ENCODE measurements at places on chromosomes 7 and 10.

- DNase-seq, result no peak
These were observed 20.9 kb downstream of the ANKRD22 start for GRCh38 chr10:88830643-88831268.

DNA sequence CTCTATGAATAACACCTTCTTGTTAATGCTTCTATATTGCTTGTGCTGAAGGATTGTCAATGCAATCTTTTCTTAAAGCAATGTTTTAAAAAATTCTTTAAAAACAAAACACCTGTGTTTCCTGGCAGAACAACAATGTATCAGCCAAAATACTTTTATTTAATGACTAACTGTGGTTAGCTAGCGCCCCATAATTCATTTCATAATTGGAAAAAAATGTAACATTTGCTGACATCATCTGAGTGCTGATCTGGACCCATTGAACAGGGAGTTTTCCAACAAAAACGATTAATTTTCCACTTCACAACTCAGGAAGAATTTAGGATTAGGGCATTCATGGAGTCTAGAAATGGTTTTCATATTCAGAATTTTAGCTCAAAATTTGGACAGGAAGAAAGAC is 137.6 kb upstream of the CDK6 start:
- no peak for DNase-seq

- no peak for DNase-seq
These were observed 24.1 kb downstream of the OR6B1 start for GRCh38 chr7:144024213-144024612.

DNA sequence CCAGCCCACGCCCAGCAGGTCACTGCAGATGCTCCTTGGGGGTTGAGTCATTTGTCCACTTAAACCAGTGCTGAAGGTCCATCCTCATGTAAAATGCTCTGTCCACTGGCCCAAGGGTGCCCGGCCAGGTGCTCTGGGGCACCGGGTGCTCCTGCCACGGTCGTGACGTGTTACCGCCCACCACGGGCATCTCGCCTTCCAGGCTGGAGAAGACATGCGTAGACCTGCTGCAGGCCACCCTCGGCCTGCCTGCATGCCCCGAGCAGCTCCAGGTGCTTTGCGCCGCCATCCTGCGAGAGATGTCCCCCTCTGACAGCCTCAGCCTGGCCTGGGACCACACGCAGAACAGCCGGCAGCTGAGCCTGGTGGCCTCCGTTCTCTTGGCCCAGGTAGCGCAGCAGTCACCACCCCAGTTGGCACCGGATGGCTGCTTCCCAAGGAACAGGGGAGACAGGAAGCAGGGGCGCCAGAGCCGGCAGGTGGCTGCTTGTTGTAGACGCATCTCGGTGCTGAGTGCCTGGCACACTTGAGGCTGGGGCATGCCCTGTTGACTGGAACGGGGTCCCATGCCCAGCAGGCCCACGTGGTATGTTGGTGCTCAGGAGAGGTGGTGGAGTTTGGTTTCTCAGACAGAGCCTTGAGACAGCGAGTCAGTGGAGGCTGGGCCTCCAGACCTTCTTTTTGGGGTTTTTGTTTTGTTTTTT is 6.1 kb downstream of the AP5Z1 start:
- no peak for DNase-seq

DNA sequence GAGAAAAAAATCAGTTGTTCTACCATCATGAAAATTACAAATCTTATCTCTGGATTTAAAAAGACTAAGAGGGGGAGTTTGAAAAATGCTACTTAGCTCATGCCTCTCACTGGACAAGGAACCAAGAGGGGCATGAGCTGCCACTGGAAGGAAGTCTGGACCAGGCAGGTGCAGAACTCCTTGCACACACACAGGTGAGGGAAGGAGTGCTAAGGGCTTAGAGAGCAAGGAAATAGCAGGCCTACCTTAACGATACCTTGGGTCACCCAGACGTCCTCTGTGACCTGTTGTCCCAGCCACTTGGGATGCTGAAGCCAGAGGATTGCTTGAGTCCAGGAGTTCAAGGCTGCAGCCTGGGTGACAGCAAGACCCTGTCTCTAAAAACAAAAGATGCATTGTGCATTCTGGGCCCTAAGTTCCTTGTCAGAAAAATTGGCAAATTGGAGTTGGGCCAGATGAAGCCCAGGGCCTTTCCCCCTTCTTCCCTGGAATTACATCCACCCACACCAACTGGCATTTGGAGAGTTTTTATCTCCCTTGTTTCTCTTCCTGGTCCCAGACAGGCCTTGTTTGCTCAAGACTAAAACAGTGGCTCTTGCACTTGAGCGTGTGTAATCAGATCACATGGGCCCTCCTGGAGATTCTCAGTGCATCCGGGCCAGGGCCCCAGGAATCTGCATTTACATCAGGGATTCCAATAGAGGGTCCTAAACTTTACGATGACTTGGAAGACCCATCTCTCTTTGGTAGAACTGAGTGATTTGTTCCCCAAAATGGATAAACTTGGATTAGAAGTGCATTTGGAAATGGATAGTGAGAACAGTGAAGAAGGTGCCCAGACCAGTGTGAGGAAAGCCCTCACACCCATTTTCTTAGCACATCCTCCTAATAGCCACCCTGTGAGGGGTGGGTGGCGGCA is 3.0 kb downstream of the DDIT4 start:
- no peak for DNase-seq

DNA sequence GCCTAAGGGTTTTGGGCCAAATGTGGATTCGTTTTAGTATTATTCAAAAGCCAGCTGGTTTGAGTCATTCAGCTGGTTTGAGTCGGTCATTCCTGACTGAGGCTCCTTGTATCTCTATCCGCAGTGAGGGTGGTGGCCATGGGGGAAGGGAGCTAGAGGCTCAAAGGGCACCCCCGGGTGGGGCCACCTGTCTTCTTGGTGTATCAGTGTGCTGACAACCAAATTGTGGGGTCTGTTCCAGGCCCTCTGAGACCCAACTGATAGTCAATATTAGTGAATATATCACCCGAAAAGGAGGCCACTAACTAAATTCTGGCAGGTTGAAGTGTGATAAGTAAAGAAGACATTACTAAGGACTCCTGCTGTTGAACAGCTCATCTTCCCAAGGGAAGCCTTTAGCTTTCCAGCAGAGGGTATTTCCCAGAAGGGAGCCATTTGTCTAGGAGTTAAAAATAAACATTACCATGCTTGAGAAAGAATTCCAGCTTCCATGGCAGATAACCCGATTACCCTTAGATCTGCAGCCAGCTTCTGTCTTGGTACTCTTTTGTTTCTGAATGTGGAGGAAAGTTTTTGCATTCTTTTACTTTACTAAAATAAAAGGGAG is 29.9 kb upstream of the DDX50 start:
- DNase-seq, result peak; percentile 47

DNA sequence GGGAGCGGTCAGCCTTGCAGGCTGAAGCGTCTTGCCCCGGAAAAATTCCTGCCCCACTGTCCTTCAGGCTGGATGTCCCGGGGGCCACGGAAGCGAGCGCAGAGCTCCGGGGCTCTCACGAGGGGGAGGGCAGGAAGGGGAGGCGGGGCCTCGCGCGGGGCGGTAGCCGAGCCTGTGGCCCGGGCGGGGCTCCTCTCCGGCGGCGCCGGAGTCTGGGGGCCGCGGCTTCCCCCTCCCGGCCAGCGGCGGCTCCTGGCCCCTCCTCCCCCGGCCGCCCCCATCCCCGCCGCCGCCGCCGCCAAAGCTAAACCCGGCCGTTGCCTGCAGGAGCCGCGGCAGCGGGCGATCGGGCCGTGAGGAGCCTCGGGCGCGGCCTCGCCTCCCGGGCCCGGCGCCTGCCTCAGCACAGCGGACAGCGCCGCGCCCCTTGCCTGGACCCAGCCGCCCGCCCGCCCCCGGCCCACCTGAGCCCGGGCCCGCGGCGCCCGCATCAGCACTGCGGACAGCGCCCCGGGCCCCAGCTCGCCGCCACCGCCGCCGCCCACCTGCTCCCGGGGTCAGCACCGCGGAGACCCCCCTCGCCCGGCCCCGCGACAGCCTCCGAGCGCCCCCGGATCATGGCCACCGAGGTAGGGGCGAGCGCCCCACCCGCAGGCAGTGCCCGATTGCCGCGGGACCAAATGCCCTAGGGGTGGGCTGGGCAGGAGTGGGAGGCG is at the start of gene GOLGA7B:
Gene GOLGA7B, plus strand, starts transcription at position 157 of the 716 bp plus-strand sequence. Its CDS starts 461 bp downstream, at position 618.
- peak; percentile 43 for DNase-seq

- no peak for DNase-seq
These were observed 20.8 kb upstream of the MKI67 start for GRCh38 chr10:128147064-128147463.

GRCh38 chr7:44074349-44074695 is 8.0 kb downstream of the POLM start:
- no peak for DNase-seq

GRCh38 chr10:78286668-78287067 is 253.0 kb downstream of the RPS24 start:
- DNase-seq, result no peak

DNA sequence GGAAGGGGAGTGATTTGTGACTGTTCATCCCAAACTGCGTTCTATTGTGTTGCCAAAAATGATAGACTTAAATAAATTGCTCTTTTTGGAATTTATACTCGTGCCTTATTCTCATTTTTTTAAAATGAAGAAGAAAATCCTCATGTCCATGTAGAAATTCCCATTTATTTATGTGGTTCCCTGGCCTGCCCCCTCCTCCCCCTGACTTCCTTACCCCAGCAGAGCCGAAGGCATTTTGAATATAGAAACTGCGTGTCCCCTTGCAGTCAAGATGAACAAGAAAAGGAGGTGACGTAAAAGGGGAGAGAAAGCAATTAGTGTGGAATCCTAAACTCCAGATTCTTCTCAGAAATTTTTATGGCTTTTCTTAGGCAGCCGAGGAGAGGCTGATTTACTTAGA is 126.1 kb downstream of the FAM204A start:
- DNase-seq, result no peak

- DNase-seq, result no peak
These were observed 29.0 kb upstream of the EBLN1 start for GRCh38 chr10:22246680-22247391.

GRCh38 chr7:99096124-99096887 is 47.6 kb downstream of the SMURF1 start:
- DNase-seq, result no peak

GRCh38 chr7:37028909-37029440 is 304.7 kb upstream of the AOAH start:
- no peak for DNase-seq

GRCh38 chr10:87058171-87058570 is 36.5 kb downstream of the GLUD1 start:
- DNase-seq, result no peak

GRCh38 chr10:92125144-92125543 is 165.7 kb downstream of the CPEB3 start:
- DNase-seq, result no peak

DNA sequence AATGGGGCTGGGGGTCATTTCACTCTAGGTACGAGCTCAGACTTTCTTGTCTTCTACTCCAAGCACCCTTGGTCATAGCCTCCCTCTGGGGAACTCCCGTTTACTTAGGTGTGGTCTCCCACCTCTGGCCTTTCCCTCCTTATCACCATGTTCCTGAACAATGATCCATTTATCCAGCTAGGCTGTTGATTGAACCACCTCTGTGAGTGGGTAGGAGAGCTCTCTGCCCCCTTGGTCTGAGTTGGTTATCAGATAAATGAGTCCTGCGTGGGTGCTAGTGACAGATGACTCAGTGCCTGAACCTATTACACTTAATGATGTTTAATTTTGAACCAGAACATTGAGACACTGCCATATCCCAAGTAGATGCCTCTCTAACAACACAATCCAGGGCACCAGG is 9.4 kb downstream of the BLNK start:
- no peak for DNase-seq

DNA sequence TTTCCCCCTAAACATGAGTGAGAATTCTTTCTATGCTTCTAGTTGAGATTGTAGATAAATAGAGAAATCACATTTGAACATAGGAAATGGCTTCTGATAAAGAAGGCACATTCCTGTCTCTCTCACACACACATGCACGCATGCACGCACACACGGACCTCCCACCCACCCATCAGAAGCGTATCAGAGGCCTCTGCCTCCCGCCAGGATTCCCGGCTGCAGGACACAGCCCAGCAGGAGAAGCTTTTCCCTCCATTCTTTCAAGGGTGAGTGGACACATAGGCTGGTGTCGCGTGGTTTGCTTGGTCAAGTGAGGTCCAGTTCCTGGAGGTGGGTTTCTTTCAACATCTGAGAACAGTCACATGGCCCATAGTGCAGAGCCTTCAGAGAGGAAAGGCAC is 34.2 kb downstream of the KLF6 start:
- DNase-seq, result no peak

DNA sequence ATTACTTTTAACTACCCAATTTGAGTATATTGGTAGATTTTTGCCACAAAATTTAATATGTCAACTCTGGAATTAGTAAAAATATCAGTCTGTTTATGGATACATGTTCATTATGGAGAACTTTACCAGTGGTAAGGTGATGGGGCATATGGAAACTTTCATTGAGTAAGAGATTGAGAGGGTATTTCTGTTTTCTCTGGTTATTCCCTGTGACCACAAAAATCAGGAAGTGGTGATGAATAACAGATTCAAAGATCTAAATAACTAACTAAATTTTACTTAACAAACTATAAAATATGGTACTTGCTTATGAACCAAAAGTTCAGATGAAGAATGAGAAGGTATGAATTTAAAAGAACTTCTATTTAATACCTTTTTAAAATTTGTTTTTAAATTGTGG is 22.1 kb upstream of the STEAP4 start:
- no peak for DNase-seq

DNA sequence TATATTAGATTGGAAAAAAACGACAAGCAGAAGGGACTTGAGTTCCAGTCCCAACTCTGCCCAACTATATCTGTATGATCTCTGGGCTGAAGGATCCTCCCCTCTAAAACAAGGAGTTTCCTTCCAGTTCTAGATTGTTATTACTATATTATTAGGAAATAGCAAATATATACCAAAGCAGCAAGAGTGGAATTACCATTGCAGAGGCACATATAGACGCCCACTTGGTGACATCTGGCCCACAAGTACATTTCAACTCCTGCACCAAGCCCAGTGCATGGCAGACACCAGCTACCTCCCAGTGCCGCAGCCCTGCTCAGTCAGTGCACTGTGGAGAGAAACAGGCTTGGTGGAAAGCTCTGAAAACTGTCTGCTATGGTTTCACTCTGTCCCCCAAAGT is 201.9 kb downstream of the FAM107B start:
- DNase-seq, result no peak

GRCh38 chr10:89427629-89428028 is 13.3 kb downstream of the IFIT5 start:
- no peak for DNase-seq

DNA sequence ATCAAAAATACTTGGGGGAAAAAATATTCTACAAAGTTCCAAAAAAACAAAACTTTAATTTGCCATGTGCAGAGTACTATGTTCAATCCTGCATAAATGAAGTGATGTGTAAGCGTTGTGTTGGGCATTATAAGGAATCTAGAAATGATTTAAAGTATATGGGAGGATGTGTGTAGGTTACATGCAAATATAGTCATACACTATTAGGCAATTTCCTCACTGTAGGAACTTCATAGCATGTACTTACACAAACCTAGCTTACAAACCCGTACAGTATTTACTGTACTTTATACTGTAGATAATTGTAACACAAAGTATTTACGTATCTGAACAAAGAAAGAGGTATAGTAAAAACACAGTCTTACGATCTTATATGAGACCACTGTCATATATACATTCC is 72.3 kb downstream of the NRBF2 start:
- DNase-seq, result no peak

GRCh38 chr7:118918556-118918955 is 694.1 kb downstream of the ANKRD7 start:
- DNase-seq, result no peak

- DNase-seq, result no peak
These were observed 255.1 kb upstream of the PLXDC2 start for GRCh38 chr10:19561181-19561580.
